MG63 (cell line): ENCODE measurements at places on chromosomes 11 and 22. TPM values are rescaled to one million over a fixed set of nuclear protein-coding genes. Genes with fewer than 3 reads are reported as not detected.

Gene FAM181B
- not detected in 2 replicates for total RNA-seq

Gene GAL
- 4.8 TPM in 1 of 2 replicates, not detected in the other for total RNA-seq

Gene MS4A6E
- total RNA-seq: not detected in 2 replicates

Gene RFPL1
- total RNA-seq: not detected in 2 replicates

Gene SLC25A22
- 28.6 and 31.3 TPM in 2 replicates for total RNA-seq

Gene GPHA2
- not detected in 2 replicates for total RNA-seq
